ENCODE measurements at places on chromosomes 7 and 10. TPM values are rescaled to one million over a fixed set of nuclear protein-coding genes. Genes with fewer than 3 reads are reported as not detected.

DNA sequence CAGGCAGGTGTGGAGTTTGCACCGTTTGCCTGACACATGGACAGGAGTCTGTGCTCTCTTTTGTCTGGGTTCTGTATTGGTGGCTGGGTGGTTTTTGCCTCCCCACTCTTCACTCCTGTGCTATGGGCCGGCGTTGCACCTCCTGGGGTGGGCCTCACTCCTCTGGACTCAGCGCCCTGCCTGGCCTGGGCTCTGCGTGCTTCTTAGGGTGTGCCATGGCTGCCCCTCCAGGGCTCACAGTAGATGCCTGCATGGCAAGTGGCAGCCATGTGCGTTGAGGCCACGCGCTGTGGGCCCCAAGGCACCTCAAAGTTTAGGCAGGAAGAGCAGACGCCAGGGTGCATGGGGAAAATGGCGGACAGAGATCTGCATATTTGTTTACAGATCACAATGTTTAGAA lies 319.8 kb downstream of the ADARB2 start:
- no peak for DNase-seq

GRCh38 chr7:137241655-137242360 lies 101.7 kb downstream of the PTN start:
- DNase-seq = no peak

- DNase-seq = no peak
Observed at GRCh38 chr7:30173058-30173897, 38.5 kb downstream of the MTURN start.

- DNase-seq = no peak
Observed at GRCh38 chr10:113336549-113337130, 216.2 kb upstream of the HABP2 start.

DNA sequence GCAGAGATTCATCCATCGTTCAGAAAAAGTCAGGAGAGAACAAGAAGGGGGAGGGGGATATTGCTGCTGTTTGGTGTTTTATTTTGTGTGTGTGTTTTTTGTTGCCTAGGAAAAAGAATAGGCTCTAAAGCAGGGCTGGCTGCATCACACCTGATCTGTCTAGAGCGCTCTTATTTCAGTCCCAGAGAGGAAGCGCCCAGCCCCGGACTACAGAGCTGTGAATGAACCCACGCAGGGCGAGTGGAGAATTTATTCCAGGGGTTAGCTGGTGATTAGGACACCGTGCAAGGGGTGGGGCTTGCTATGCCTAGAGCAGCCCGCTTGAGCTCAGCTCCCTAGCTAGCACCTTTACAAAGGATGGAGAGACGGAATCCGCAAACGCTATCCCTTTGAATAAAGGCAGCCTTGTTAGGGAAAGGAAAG lies 621 bp upstream of the FAM13C start:
- no peak for DNase-seq

GRCh38 chr10:95819620-95820329 lies 63.8 kb downstream of the ENTPD1 start:
- no peak for DNase-seq

DNA sequence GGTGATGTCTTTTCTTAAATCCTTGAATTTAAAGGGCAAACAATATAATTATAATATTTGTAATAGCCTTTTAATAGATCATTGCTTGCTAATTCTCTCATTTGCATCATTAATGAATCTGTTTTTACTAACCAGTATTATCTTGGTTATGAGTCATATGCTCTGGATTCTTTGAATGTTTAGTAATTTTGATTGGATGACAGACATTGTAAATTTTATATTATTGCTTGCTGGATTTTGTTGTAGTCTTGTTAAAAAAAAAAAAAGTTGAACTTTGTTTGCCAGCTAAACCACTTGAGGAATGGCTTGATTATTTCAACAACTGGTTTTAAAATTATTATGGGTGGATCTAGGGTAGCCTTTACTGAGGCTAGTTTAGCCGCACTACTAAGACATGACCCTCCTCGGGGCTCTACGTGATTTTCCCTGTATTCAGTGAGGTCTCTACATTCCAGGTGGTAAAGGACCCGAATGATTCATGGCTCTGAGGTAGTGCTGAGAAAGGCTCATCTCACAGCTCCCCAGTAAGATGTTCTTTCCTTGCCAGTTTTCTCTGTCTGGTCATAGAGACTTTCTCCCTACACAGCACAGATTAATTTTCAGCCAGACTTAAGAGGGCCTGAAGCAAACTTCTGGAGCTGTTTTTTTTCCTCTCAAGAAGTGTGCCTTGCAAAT lies 8.5 kb downstream of the C10orf90 start:
- no peak for DNase-seq

DNA sequence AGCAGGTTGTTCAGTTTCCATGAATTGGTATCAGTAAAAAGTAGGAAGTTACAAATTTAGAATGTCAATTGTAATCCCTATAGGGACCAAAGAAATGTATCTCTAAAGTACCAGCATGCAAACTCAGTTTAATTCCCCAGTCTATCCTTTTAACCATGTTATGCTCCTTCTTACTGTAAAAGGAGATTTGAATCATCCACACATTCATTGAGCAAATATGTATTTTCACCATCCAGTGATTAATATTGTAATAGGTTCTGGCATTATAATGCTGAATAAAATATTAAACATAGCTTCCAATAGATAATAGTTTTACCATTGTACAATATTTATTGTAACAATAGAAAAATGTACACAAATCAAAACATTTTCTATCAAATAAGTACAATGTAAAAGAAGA lies 228.2 kb upstream of the SEMA3A start:
- no peak for DNase-seq

- no peak for DNase-seq
Observed at GRCh38 chr7:68734431-68734830, 863.8 kb upstream of the AUTS2 start.

DNA sequence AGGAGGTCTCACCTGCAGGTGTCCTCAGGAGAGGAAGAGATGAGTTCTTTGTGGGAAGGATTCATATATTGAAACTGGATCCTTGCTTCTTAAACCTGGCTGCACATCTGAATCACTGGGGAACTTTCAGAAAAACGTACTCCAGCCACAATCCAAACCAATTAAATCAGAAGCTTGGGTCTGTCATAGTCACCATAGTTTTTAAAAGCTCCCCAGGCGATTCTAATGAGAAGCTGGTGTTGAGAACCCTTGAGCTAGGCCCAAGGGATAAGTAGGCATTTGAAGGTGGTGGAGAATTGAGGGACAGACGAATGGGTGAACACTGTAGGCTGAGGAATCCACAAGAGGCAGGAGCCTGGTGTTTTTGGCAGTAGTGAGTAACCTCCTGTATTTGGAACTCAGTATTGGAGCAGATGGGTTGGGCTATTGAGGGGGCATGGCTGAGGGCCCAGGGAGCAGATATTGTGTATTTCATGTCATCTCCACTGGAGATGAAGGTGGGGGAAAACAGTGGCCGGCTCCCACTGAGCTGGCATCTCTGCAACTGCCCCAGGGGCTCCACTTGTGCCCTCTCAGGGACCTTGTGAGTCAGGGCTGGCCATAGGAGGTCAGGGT lies 14.5 kb downstream of the ADCYAP1R1 start:
- no peak for DNase-seq

GRCh38 chr10:72058347-72058898 lies 29.9 kb downstream of the SPOCK2 start:
- no peak for DNase-seq

DNA sequence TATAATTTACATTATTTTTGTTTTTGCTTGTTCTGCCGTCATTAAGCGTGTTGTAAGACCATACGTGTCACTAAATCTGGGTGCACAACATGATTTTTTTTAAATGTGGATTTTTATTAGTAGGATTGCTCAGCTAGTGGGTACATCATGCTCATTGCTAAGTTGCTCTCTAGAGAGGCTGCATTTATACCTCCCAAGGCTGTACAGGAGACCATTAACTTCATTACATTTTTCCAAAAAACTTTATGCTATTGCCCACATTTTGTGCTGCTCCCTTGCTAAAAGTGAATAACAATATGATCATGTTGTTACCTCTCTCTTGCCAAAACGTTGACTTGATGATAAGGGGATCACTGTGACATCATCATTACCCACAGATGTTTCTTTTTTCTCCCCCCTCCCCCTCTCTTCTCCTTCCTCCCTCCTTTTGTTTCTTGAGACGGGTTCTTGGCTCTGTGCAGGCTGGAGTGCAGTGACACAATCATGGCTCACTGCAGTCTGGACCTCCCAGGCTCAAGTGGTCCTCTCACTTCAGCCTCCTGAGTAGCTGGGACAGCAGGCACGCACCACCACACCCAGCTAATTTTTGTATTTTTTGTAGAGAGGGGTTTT lies 65.1 kb downstream of the BMPR1A start:
- no peak for DNase-seq

- no peak for DNase-seq
Observed at GRCh38 chr7:245574-246295, 44.2 kb upstream of the FOXL3 start.

DNA sequence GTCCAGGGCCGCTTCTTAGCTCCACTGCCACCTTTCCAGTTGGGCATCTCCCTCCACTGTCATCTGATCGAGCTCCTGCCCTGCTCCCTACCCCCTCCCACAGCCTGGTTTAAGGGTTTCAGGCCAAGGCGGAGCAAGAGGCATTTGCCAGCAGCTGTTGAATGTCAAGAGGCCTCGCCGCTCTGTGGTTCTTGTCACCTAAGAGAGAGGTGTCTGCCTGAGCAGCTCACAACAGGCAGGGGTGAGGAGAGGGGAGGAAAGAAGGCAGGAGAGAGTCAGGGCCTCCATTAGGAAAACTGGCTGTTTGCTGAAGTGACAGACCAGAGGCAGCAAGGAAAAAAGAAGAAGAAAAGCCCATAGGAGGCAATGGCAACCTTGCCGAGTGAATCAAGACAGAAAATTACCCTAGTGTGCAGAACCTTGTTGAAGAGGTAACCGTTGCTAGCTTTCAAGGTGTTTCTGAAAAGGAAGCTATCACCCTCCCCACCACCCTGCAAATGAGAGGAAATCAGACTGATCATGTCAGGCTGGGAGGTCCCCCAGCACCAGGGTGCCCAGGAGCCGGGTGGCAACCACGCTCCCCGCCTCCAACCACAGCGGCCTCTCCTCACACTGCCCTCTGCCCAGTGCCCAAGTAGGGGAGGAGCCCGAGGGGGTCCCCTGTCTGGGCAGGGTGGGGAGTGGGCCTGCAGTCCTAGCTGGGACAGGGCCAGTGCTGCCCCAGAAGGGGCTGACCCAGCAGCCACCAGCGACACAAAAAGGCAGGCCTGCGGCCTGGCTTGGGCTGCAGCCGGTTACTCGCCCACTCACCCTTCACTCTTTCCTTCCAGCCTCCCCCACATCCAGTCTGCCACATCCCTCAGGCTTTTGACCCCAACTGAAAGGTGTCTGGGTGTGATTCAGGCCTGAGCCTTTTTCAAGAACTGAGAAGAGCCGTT lies 7.1 kb downstream of the GATA3 start:
- peak; percentile 80 for DNase-seq

DNA sequence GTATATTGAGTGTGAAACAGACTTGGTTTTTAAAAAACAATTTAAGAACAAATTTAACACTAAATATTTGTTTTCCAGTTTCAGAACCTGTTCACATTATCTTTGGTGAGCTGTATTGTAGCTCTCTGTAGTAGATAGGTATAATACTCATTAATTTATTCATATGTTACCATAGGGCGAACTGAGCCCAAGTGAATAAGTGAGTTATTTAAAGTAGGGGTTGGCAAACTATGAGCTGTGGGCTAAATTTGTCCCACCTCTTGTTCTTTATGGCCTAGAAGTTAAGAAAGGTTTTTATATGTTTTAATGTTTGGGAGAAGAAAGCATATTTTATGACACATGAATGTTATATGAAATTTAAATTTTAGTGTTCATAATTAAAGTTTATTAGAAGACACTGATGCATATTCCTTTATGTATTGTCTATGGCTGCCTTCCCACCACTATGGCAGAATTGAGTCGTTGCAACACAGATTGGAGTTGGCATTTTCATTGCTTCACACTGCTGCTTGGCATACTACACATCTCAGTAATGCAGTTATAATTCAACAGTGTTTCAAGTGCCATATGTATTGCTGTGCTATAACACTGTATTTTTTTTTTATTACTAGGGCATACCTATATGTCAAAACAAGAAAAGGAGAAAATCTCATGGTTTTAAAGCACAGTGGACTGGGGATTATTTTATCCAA lies 146.5 kb downstream of the ADK start:
- DNase-seq = no peak

DNA sequence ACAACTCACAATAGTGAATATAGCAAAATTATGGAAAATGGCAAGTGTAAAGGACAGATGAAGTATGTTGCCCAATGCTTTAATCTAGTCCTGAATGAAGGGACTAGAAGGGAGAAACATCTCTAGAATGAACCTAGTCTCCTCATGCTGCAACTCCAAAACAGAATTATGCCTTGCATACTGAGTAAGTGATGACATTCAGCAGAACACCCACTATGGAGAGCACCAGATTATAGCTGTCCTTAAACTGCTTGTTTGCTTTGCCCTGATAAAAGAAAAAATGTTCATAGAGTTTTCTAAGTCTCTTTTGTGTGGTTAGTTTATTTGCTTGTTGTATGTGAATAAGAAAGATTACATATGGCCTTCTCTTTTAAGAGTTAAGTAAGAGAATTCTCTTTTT lies 7.8 kb upstream of the HGF start:
- no peak for DNase-seq

Gene HOXA5
- 0.33 TPM for total RNA-seq

Gene GRK5
- total RNA-seq = 16.2 TPM

Gene NEUROD6
- total RNA-seq = not detected

Gene ITPRID1
- not detected for total RNA-seq

Gene AKR1C1
- total RNA-seq = 0.28 TPM

Gene NACAD
- total RNA-seq = 1.9 TPM

Gene ERVW-1
- not detected for total RNA-seq

Gene OPTN
- total RNA-seq = 56.1 TPM

Gene C10orf143
- 2.9 TPM for total RNA-seq

Measured in natural killer cell treated with Interleukin-12 subunit alpha and Interleukin-12 subunit beta and Interleukin-15 and Interleukin-18, amount 100 ng/mL, for 72 hours (primary cell).